WTC11 (cell line): ENCODE measurements at places on chromosomes 1 and 21.

DNA sequence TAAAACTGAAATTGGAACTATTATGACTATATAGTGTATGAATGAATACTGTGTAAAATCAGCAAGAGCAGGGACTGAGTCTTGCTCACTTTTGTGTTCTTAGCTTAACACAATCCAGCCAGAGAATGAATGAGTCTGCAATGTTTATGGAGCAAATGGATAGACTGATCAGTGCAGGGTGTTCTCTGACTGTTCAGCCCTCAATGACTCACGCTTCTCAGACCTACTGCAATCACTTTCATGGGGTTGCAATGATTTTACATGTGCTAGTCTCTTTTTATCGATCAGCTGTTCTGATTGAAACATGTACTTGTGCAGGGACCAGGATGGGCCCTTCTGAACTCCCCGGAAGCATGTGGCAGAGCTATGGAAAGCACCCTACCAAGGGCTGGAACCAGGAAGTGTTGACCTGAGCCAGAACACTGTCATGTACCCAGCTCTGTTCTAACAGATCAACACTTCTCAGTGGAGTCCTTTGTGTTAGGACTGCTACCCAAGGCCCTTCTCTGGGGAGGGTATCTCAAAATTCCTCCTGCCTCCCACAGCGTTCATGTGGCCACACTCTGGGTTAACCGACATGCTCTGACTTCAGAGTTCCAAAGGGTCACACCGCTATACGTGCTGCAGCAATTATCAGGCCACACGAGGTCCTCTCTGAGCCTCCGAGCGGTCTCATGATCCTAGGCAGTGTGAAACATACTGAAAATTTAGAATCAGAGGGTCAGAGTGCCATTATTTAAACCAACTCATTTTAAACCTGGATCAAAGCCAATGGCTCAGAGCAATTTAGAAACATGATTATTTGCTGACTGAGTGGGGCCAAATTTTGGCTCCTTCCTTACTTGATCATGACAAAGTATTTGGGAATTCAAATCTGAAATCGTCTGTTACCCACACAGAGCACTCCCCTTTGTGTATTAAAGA, 35.2 kb downstream of the GRIK1 start:
- no peak for DNase-seq

DNA sequence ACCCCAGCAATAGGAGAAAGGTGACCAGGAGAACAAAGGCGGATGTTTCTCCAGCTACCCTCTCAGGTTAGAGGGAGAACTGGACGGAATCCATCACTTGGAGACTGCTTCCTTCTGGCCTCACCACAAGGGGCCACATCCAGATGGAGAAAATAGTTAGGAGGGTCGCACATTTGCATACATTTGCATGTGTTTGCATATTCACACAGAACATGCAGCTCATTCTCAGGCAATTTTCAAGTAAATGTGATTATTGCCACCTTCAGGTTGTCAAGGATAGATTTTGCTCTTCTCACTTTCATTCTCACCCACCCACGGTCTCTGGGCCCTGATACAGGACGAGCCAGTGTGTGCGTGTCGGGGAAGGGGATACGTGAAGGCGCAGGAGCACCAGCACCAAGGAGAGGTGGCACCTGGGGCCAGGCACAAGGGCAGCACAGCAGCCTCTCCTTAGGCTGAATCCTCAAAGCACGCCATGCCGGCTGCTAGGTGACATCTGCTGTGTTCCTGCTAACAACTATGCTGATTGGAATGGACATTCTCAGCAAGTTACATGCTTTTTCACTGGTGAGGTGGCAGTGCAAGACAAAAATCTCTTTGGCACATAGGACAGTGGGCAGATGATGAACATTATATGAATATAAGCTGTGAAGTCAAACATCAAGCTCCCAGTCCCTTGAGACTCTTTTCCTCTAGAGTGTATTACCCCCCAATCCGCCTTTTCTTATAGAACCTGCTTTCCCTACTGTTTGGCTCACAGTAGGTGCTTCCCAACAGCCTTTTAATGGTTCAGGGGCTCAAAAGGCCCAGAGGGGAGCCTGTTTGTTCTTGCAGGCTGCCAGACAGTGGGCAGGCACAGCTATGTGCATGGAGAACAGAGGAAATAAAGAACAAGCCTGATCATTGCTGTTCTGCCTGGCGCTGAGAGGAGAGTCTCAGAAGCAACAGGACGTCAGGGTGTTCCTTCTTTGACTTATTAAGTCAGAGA, 14.3 kb downstream of the ACKR1 start:
- DNase-seq: no peak

DNA sequence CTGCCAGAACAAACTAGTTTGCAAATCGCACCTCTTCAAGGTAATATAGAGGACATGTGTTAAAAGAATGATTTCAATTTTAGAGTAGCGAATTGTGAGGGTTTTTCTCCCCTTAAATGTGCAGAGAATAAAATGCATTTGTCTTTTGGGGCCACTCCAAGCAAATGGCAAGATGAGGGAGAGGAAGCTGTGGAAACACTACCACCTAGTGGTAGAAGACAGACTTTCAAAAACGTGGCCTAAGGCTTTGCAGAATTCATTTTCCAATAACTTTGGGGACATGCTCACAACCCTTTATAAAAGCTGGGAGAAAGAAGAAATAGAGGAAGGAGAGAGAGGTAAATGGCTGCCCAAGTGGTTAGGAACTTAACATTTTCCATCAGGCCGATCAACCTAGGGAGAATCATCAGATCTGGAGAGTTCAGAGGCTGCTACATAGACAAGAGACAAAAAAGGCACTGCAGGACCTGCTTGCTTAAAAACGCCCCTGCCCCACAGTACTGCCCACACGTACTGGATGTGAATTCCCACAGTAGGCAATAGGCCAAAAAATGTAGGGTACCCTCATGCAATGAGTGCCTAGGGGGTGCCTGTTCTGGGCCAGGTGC, 15.7 kb upstream of the RCAN1 start:
- no peak for DNase-seq

DNA sequence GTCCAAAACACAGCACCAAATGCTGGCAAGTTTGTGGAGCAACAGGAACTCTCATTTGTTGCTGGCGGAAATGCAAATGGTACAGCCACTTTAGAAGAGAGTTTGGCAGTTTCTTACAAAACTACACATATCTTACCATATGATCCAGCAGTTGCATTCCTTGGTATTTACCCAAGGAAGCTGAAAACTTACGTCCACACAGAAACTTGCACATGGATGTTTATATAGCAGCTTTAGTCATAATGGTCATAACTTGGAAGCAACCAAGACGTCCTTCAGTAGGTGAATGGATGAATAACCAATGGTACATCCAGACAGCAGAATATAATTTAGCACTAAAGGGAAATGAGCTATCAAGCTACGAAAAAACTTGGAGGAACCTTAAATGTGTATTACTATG, 66.4 kb downstream of the MARK1 start:
- DNase-seq: no peak

DNA sequence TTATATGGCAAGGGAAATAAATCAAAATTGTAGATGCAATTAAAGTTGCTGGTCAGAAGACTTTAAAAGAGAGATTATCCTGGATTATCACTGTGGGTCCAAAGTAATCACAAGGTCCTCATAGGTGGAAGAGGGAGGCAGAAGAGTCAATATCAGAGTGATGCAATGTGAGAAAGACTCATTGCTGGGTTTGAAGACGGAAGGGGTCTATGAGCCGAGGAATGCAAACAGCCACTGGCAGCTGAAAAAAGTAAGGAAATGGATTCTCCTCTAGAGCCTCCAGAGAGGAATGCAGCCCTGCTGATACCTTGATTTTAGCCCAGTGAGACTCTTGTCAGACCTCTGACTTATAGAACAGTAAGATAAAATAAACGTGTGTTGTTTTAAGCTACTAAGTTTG, 59.8 kb upstream of the MUTYH start:
- DNase-seq: peak; percentile 16
